ENCODE measurements at places on chromosomes 12 and 14. TPM values are rescaled to one million over a fixed set of nuclear protein-coding genes. Genes with fewer than 3 reads are reported as not detected.

Gene VRTN
- not detected for total RNA-seq

Gene DCN
- total RNA-seq, result 956 TPM

Gene TPPP2
- total RNA-seq, result 0.22 TPM

Gene CCDC198
- not detected for total RNA-seq

Gene PZP
- not detected for total RNA-seq

Gene PNP
- 15.6 TPM for total RNA-seq

Gene EML1
- total RNA-seq, result 10.3 TPM

Gene RTRAF
- 12.9 TPM for total RNA-seq

Gene NEK9
- total RNA-seq, result 66.9 TPM

Gene POTEG
- total RNA-seq, result not detected

Gene P2RX2
- total RNA-seq, result not detected

Gene RAPGEF3
- total RNA-seq, result 2.4 TPM

Gene BDKRB2
- total RNA-seq, result 1.7 TPM

Gene B4GALNT1
- total RNA-seq, result 1.9 TPM

Gene SLC35F4
- total RNA-seq, result not detected

Gene TMEM117
- 12.1 TPM for total RNA-seq

Gene JAG2
- total RNA-seq, result 5.7 TPM

Data from adrenal gland (tissue), 19 donors.